ENCODE measurements at places on chromosomes 5 and 9.

GRCh38 chr5:87243161-87243844, 24.4 kb upstream of the RASA1 start:
- DNase-seq, result no peak

GRCh38 chr5:72485430-72485974, 21.7 kb downstream of the ZNF366 start:
- no peak for DNase-seq

DNA sequence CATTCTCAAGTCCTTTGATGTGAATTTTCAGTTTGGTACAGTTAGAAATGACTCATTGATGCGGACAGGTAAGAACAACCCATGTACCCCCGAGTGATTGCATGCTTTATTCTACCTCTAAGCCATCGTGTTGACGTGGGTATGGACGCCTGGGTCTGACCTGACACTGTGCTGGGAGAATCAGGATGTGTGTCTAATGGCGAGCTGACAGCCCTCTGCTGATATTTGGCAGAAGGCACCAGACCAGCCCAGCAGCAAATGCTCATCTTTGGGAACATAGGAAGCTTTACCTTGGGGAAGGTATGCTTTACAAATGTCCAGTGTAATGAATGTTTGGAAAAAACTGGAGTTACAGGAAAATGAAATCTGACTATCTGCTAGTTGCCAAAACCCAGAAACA, 20.1 kb downstream of the SLC46A2 start:
- DNase-seq, result no peak

DNA sequence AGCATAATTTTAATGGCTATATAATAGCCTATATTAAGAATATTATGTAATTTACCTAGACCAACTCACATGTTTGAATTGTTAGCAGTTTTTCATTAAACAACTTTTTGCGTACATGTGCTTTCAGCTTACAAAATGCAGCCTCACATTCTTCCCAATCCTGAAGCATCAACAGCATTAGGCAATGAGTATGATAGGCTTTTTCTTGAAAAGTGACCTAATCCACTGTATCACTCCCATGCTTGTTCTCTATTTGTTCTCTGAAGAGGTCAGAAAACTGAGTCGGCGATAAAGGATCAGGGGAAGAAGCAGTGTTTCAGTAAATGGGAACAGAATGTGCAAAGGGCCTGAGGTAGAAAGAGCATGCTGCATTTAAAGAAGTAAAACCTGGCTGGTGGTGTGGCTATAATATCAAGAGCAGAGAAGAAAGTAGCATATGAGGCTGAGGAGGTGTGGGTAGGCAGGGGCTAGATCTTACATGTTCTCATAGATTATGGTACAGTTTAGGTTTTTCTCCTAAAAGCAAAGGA, 212.4 kb downstream of the SAXO1 start:
- DNase-seq, result no peak

DNA sequence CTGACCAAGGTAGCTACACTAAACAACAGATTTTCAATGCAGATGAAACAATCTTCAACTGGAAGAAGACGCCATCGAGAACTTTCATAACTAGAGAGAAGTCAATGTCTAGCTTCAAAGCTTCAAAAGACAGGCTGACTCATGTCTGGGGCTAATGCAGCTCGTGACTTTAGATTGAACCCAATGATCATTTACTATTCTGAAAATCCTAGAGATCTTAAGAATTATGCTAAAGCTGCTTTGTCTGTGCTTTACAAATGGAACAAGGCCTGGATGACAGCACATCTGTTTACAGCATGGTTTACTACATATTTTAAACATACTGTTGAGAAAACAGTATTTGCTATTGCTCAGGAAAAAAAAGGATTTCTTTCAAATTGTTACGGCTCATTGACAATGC, 54.9 kb downstream of the RICTOR start:
- DNase-seq, result no peak

GRCh38 chr9:91771027-91771426, 179.0 kb downstream of the ROR2 start:
- DNase-seq, result no peak

DNA sequence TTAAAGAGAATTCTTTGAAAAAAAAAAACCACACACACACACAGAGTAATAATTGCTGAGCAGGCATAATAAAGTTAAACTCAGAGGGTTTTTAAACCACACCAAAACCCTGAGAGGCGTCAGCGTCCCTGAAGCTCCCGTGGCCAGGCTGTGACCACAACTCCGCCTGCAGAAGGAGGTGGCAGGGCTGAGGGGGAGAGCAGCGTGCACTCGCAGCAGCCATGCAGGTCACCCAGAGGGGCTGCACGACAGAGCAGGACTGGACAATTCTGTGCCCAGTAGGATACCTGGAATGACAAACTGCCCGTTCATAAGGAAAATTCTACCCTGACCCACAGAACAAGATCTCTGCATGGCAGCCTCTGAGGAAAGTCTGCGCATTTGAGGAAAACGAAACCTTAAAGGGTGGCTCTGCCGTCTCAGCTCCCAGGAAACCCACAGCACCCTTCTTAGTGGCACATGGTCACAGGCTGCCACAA, 44.0 kb downstream of the ROR2 start:
- no peak for DNase-seq

- no peak for DNase-seq
Observed at GRCh38 chr5:169964246-169964645, 16.0 kb downstream of the INSYN2B start.

DNA sequence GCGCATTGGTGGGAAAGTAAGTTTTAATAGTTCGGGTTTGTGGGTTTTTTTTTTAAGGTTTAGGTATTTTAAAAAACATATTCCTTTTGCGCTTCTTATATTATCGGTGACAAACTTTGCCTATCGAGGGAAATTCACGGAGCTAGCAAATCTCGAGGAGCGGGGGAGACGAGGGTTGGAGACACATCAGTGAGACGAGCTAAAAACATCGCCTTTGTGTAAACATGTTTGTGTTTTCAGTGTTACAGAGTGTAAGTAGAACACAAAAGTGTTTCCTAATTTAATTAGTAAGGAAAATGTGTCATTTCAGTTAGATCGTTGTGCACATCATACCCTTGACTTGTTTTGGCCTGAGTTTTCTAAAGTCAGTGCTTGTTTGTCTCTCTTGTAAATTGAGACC, 945 bp downstream of the BTF3 start:
- no peak for DNase-seq

- DNase-seq, result no peak
Observed at GRCh38 chr9:76895186-76895585, 10.7 kb downstream of the PRUNE2 start.

Data from esophagus muscularis mucosa (tissue), 4 donors.